ENCODE measurements at places on chromosomes 5 and 9.

DNA sequence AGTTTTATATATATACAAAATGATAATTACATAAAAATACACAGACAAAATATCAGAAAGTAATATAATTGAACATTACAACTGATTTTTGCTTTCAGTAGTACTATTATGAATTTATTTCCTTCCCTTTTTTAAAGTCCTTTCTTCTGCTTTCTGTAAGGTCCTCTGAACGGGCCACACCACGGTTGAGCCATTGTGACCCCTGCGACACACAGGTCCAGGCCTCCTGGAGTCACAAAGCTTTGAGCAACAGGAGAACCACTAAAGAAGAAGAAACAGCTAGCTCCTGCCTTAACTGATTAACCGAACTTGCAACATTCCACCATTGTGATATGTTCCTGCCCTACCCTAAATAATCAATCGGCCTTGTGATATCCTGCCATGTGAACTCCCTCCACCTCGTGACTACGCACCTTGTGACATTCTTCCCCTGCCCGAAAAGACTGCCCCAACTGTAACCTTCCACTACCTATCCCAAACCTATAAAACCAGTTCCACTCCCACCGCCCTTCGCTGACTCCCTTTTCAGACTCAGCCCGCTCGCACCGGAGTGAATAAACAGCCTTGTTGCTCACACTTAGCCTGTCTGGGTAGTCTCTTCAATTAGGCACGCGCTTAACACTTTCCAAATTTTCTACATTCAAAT is 375.0 kb upstream of the RFX3 start:
- DNase-seq: no peak

DNA sequence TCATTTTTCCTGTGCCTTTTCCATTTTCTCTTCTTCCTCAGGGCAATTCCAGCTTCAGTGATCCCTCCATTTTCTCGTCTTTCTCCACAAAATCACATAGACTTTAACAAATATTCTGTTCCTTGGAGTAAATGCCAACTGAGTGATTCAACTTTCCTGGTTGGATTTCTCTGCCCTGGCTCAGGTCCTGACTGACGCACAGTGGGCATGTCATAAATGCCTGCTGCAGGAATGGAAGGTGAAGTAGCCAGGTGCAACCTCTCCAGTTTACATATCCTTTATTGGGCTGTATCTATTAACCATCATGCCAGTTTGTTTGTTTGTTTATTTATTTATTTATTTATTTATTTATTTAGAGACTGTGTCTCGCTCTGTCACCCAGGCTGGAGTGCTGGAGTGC is 95.1 kb downstream of the MEF2C start:
- no peak for DNase-seq

GRCh38 chr5:107739661-107740060 is 68.9 kb upstream of the EFNA5 start:
- no peak for DNase-seq

DNA sequence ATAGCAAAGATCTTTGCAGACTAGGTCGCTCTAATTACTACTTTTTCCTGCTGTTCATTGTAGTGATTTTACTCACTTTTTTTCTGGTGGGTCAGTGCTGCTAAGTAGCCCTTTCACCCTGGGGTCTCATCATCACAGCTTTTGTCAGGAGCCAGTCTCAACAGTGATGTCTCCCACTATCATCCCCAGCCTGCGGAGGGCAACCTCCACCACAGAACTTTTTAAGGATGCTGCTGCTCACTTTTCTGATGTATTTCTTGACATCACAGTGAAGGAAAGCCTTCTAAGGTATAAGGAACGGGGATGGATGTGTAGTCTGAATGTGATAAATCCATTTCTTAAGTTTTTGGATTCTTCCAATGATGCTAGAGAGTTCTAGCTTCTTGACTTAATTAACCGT is 242.5 kb upstream of the RIOK2 start:
- DNase-seq: no peak

DNA sequence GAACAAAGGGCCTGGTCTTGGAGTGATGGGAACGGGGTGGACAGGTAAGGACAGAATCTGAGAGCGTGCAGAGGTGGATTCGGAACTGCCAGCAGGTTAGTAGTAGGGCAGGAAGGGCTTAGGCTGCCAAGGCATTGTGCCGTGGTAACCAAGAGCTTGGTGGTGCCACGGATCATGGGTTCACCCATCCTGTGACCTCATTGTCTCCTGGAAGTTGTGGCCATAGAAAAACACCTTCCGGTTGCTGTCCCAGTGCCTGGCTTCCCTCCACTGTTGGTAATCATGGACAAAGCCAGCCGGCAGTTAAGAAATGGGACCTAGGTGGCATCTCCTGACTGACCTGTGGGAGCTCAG is 42.5 kb upstream of the CFAP157 start:
- no peak for DNase-seq

DNA sequence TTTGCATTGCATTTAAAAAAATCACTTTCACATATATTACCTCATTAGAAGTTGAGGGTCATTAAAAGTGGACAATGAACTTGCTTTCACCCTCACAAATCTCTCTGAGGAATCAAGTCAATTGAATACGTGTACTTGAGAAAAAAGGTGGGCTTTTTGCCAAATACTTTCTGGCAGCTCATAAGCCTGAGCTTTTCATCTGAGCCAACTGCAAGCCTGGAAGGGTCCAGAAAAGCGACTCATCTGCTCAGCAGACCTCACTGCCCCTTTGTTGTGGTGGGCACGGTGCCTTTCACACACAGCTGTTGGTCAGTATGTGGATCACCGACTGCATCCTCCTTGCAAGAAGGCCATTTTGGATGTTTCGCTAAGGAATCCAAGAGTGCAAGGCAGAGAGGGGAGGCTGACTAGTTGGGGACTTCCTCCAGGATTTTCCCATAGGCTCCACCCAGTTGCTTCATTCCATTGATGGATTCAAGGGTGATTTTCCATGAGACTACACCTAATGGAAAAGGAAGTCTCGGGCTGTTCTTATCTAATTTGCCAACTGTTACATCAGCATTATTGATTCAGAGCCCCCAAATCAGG is 564.7 kb downstream of the PDE4D start:
- no peak for DNase-seq

GRCh38 chr9:673264-673965 is 168.1 kb upstream of the DMRT1 start:
- peak; percentile 82 for DNase-seq

GRCh38 chr5:119070828-119071560 is at the start of gene DMXL1:
DMXL1 (plus strand) TSS chr5:119071087; CDS start chr5:119071570, 483 bp downstream.
- peak; percentile 100 for DNase-seq

DNA sequence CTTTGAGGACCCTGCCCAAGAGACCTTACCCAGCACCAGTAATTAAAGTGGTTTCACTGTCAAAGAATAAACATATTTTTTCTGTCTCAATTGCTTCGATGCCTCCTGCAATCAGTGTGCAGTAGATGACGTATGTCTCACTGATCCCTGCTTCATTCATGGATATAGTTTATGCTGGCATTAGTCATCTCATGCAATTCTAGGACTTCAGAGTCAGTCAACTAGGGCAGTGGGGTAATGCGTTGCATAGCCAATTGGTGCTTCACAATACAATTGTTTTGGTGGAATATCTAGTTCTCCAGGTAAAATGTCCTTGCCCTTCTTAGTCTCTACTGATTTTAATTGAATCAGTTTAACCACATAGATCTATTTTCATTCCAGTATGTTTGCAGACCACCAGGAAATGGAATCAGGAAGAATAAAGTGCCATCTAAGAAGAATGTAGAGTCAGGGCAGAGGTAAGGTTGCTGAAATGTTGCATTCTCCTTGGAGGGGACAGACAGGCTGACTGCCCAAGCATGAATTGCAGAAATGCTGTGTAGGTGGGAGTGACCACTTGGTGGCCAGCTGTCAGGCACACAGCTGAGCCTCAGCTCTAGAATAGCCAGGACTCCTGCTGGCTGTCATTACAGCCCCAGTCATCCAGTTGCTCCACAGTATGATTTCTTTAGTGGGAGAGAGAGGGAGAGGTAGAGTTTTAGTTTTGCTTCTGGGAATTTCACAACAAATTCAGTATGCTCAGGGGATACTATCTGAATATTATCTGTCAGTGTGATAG is 73.5 kb upstream of the MEGF10 start:
- DNase-seq: no peak

- DNase-seq: no peak
These were observed 176.3 kb downstream of the GDNF start for GRCh38 chr5:37663538-37663937.

DNA sequence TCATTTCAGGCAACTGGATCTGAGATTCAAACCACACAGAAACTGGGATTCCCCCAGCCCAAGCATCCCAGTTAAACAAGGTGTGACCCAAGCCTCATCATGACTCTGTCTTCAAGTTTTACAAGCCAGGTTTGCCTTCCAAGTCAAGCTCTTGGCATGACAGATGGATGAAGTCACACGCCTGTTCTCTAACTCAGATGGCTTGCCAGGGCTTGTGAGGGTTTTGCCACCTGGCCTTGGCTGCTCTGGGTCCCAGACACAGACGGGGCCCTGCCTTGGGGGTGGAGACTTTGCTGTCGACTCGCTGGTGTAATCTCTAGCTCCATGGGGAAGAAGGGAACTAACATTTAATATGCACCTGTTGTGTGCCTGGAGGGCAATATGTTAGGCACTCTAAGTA is 95.8 kb upstream of the RARS1 start:
- peak; percentile 48 for DNase-seq

- no peak for DNase-seq
These were observed 193.8 kb downstream of the CSNK1G3 start for GRCh38 chr5:123705741-123706140.

- no peak for DNase-seq
These were observed 195.8 kb downstream of the SREK1 start for GRCh38 chr5:66339896-66340295.

- DNase-seq: no peak
These were observed 128.1 kb upstream of the LMX1B start for GRCh38 chr9:126485662-126486061.

- DNase-seq: no peak
These were observed 68.9 kb upstream of the EQTN start for GRCh38 chr9:27365707-27366376.

DNA sequence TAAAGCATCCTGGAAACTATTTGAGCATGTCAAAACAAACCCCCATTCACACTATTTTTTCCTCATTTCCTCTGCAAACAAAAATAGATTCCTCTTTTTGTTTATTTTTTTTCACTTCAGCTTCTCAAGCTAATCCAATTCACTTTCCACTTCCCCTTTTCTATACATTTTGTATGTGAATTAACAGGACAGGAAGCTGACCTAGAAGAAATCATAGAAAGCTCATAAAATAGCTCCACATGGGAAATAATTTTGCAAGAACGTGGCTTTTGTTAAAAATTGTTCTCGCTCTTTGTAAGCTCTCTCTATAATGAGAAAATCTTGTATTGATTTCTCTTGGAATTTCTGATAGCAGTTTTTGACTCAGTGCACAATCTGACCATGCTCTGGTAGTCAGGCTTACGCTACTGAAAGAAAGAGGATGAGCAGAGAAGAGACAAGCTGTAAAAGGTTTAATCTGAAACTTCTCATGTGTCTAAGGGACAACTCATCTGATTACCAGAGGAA is 215.8 kb downstream of the ADAMTS12 start:
- DNase-seq: no peak

DNA sequence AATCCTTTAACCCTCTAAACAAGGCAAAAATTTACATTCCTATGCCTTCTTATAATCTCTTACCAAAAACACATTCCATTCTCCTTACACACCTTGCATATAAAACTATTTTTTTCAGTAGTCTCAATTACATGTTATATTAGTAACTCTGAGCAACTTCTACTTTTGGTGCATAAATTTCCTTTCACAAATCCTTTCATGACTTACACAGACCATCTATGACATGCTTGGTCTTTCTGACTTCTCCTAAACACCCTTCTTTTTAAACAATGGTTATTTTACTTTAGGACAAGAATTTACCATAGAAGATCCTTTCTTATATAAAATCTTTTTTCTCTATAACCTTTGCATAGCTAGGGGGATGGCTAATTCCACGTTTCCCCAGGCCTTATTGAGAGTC is 208.0 kb upstream of the ARRDC3 start:
- DNase-seq: no peak

DNA sequence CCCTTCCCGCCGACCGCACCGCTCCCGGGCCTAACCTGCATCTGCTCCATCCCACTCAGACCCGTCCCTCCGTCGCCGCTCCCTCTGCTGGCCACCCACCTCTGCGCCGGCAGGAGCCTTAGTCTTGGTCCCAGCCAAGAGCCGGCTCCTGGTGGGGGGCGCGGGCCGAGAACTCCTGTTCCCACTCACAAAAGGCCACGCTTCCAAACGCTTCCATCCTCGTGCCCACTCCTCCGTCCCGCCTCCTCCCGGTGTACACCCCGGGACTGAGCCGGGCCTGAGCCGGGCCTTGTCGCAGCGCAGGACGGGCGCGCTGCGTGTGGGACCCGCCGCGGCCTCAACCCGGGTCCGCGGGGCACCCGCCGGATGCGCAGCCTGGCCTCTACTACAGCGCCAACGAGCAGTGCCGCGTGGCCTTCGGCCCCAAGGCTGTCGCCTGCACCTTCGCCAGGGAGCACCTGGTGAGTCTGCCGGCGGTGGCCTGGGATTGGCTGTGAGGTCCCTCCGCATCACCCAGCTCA is 7.5 kb downstream of the ADAMTS13 start:
- DNase-seq: peak; percentile 22

DNA sequence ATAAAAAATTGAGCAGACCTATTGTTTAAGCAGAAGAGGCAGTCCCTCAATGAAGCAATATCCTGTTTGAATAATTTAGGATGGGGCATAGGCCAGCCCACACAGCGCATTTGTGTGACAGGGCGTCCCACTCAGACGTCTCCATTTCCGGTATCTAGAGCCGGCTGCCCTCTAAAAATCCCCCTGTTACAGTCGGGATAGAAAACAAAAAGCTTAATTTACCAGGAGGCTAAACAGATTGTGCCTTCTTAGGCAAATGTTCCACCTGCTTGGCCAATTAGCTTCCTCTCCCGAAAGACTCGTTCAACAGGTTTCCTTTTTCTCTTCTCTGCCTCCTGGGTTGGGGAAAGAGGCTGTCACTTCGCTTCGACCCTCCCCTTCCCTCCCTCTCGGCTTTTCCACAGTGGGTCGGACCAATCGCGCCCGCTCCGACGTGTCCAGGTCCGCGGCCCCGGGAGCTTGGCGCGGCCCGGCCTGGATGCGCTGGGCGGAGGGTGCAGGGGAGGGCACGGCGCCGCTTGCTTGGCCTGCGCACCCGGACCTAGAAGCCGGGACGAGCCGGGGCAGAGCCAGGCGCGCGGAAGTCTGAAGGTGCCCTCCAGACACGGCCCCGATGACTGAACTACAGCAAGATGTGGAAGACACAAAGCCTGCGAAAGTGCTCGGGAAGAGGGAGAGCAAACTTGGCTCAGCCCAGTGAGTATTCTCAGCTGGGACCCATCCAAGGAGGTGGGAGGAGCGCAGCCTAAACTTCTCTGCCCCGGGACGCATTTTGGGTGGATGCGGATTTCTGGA is at the start of gene GRAMD2B:
GRAMD2B (plus strand) TSS at position 416 of the 795 bp plus-strand sequence; CDS start at position 614, 198 bp downstream.
- DNase-seq: peak; percentile 91
